Frontal cortex (tissue), 4 donors: ENCODE measurements at places on chromosomes 3 and 15. TPM values are rescaled to one million over a fixed set of nuclear protein-coding genes. Genes with fewer than 3 reads are reported as not detected.

The ERICH6 gene
- under 0.01 TPM for total RNA-seq

The PODXL2 gene
- total RNA-seq = 182 TPM

The ZPLD1 gene
- not detected for total RNA-seq

The ECE2 gene
- 3.7 TPM for total RNA-seq

The HRH1 gene
- 2.0 TPM for total RNA-seq

The OIP5 gene
- 2.4 TPM for total RNA-seq

The CDAN1 gene
- total RNA-seq = 9.8 TPM

The ZSCAN2 gene
- total RNA-seq = 34.2 TPM

The SNRK gene
- 97.8 TPM for total RNA-seq

The SMCO1 gene
- not detected for total RNA-seq

The AMT gene
- total RNA-seq = 1.6 TPM

The SPESP1 gene
- total RNA-seq = 4.5 TPM

The MRPL47 gene
- total RNA-seq = 31.4 TPM

The C2CD4A gene
- under 0.01 TPM for total RNA-seq

The FBLN2 gene
- 5.3 TPM for total RNA-seq

The LINS1 gene
- 36.3 TPM for total RNA-seq

The CYP1A1 gene
- 0.41 TPM for total RNA-seq

The SEMA3G gene
- 4.1 TPM for total RNA-seq

The TRMT10C gene
- total RNA-seq = 54.2 TPM

The ZNF501 gene
- total RNA-seq = 25.7 TPM

The FES gene
- total RNA-seq = 3.7 TPM

The WDR73 gene
- total RNA-seq = 24.9 TPM
